ENCODE measurements at places on chromosomes 5 and 9.

- DNase-seq = no peak
Measured at GRCh38 chr9:34510497-34511468, 12.0 kb downstream of the ENHO start.

DNA sequence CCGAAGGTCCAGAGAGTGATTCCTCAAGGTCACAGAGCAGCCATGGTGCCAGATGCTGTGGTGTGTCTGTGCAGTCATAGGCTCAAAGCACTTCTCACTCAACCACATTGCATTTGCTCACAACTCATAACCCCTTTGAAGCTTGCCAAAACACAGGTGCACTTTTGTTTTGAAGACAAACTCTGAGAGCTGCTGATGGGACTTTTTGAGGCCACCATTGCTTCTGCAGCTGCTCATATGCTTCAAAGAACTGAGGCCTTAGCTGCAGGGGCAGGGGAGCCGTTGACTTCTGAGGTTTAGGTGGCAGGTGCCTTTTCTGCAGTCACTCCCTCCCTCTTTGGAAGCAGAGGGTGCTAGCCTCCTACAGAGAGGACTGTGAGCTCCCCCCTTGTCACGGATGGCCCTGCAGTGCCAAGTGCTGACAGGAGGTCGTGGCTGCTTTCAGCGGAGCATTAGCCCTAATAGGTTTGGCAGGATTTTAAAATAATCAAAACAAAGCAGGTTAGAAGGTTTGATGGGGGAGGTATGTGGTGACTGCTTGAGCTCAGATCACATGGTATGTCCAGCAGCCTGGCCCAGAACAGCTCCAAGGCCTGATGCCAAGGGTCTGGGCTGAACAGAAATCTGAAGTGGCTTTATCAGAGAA, 232.1 kb downstream of the MAN2A1 start:
- DNase-seq = no peak

GRCh38 chr9:126974594-126974993, 60.0 kb downstream of the RALGPS1 start:
- no peak for DNase-seq

DNA sequence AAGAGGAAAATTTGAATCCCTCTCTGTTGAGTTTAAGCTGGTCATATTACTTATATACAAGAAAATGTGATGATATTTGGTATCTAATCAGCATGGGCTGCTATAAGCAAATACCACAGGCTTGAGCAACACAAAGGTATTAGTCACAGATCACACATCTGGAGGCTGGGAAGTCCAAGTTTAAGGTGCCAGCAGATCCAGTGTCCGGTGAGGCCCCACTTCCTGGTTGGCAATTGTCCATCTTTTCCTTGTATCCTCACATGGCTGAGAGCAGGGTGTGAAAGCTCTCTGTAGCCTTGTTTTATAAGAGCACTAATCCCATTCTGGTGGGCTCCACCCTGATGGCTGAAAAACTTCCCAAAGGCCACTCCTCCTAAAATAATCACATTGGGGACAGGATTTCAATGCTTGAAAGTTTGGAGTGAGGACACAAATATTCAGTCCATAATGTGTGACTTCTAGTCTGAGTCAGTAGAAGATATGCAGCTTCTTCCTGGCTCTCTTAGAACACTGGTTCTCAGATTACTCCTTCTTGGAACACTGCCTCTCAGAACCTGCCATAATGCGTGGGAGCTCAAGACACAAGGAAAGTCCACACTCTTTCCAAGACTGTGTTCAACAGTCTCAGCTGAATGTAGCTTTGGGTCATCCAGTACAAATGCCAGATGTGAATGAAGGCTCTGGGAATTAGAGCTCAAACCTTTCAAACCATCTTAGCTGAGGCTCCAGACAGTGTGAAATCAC, 124.1 kb downstream of the PRDM9 start:
- no peak for DNase-seq
